ENCODE measurements at places on chromosomes 7 and 10.

- DNase-seq: no peak
These were observed 110.7 kb downstream of the ICA1 start for GRCh38 chr7:8151161-8151725.

GRCh38 chr7:391961-392524 is 102.1 kb downstream of the FOXL3 start:
- DNase-seq: peak; percentile 6

GRCh38 chr7:31875424-31875823 is 188.4 kb downstream of the PPP1R17 start:
- no peak for DNase-seq

DNA sequence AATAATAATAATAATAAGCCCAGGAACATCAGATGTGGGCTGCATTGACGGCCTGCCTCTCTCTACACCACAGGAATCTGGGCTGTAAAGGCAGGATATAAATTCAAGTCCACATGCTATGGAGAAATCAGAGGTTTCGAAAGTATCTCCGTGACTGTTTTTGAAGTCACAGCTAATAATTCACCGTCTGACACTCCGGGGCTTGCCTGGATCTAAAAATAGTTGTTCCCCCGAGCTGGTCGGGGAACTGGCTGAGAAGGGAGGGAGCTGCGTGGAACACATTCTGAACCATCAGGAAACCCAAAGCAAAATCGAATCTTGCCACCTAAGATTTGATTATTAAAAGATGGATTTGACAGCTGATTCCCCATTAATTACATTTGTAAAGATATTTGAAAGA is 35.4 kb downstream of the KLF6 start:
- no peak for DNase-seq

DNA sequence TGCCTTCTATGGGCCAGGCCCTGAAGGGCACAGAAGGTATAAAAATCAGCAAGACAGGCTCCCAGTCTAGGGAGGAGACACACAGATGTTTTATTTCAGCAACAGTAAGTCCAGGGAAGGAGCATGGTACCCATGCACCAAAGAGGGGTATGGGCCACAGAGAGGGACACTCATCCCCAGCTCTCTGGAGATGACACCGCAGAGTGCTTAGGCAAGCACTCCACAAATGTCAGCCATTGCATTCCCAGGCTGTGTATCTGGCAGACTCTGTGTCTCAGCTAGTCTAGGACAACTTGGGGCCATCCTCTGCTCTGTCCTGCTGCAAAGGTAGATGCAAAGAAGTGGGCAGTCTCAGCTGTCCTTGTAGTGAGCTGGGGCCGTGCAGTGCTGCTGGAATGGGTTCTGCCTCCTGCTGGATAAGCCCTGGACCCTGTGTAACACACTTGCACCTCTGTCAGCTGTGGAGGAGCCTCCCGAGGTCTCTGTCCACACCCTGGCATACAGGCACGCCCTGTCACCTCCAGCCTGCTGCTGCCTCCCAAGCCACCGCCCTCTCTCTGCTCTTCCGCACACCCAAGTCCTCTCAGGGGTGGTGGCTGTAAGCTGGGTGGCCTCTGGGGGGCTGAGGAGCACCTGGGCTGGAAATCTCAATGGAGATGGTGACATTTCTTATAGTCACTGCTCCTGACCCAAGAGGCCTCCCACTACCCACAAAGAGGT is 57.6 kb downstream of the VOPP1 start:
- DNase-seq: no peak

DNA sequence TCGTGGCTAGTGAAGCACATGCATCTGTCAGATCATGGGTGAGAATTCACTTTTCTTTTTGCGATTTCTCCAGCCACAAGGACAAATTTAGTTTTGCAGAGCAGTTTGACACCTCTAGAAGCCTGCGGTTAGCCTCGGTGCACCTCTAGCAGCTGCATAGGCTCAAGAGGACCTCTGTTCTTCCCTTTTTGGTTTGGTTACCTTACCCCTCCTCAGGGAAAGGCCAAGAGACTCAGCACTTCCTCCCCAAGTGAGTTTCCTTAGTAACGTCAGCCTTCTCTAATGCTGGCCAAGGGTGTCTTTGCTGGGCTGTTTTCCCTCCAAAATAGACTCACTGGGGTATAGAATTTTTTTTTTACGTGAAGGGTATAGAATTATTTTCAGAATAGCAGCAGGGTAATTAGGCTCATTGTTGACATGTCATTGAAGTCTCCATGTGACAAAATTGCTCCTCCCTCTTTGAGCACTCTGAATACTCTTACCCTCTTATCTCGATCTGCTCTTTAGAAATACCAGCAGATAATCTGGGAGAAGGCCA is 97.8 kb downstream of the AUTS2 start:
- no peak for DNase-seq

DNA sequence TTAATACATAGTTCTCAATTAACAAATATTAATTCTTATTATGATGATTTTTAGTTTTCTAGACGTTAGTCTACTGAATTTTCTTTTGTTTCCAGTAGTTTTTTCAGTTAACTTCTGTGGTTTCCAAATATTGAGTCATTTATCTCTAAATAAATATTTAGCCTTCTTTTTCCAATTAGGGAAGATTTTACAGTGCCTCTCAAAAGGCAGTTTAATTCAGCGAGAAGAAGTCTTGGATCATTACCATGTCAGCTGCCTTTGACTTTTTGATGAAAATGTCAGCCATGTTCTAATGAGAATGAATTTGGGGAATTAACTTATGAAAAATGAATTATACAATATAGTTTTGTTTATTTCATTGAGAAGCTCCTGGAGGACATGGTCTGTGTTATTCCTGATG is 90.0 kb downstream of the CDK14 start:
- DNase-seq: no peak

DNA sequence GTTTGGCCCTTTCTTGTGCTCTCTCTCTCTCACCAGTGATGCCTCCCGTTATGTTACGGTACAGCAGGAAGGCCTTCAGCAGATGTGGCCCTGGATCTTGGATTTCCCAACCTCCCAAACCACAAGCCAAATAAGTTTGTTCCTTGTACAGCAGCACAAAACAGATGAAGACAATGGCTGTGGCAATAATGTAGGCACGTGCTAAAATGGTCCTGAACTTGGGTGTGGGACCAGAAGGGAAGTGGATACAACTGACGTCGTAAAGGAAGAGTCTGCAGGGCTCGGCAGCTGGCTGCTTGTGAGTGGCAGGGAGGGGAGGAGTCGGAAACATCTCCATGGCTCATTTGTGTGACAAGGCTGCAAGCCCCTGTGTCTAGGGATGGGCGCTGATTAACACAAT is 26.8 kb downstream of the PROSER2 start:
- no peak for DNase-seq

DNA sequence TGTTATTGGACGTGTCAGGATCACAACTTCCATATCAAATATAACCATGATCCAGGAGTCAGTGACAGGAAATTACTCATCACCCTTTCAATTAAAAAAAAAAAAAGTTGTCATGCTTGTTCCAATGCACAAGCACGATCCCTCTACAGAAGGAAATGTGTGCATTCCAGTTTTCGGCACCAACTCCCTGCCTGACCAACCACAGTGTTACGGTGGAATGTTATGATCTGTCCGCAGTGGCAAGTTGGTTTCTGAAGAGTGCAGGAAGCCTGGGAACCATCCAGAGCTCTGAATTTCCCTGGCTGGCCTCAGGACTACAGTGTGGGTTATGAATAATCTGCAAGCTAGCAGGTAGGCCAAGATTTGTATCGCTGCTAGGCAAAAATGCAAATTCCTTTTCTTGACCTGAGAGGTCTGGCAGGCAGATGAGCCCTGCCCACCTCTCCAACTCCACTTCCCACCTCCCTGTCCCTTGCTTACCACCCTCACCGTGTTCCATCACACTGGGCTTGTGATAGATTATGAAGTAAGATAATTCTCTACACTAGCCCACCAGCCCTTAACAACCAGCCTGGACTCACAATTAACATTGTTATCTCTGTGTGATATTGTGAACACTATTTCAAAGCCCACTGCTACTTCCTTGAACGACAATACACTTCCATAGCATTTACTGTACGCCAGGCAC is 20.4 kb downstream of the FRMPD2 start:
- DNase-seq: no peak

GRCh38 chr10:118445535-118445934 is 103.4 kb upstream of the FAM204A start:
- no peak for DNase-seq

GRCh38 chr7:106050002-106050745 is 61.9 kb downstream of the SYPL1 start:
- no peak for DNase-seq

DNA sequence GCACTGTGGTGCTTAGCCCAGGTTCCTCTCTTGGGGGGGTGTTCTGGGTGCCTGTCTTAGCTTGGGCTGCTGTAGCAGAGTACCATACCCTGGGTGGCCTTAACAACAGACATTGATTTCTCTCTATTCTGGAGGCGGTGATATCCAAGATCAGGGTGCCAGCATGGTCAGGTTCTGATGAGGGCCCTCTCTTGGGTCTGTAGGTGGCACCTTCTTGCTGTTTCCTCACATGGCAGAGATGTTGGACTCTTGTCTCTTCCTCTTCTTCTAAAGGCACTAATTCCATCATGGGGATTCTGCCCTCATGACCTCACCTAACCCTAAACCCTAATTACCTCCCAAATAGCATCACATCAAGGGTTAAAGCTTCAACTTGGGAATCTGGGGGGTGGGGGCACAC is 19.9 kb upstream of the CRHR2 start:
- no peak for DNase-seq

- no peak for DNase-seq
These were observed 421.9 kb downstream of the DNAJB6 start for GRCh38 chr7:157758468-157759245.

DNA sequence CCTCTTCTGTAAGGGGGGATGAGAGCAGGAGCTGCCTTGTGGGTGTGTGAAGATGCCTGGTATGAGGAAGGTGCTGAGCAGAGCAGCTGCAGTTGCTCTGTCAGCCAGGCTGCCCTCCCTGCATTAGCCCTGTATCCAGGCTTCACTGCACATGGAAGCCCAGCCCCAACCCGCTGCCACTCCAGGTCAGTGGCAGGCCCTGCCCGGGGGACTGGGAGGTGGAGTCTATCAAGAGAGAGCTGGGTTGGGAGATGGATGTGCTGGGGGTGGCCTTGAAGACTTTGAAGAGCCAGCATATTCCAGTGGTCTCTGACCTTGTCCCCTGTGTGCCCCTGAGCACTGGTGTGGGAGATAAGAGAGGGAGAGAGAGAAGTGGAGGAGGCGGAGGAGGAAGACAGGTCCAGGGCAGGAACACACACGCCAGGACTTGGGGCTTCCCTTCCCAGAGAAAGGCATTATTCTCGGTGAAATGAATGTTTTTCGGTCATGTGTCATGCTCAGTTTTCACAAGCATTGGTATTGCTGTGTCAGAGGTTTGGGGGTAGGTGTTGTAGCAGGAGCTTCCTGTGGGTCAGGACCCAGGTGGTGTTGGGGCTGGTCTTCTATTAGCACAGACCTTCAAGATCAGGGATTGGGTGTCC is 2.6 kb downstream of the PPIF start:
- DNase-seq: no peak

DNA sequence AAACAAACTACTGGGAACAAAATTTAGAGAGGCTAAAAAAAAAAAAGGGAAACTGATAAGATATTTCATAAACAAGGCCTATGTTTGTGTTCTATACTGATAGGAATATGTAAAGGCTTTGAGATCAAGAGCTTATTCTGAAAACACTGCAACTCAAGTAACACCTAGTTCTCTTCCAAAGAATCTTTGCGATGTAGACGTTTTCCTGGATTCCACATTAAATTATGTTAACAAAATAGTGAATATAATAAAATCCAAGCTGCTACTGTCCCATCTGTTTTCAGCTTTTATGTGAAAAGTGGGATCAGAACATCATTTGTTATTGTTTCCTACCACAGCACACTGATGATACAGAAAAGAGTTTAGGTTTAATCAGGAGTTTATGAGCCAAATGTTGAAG is 53.0 kb upstream of the RNF148 start:
- DNase-seq: no peak

GRCh38 chr7:43754596-43754995 is 3.9 kb upstream of the BLVRA start:
- DNase-seq: no peak

DNA sequence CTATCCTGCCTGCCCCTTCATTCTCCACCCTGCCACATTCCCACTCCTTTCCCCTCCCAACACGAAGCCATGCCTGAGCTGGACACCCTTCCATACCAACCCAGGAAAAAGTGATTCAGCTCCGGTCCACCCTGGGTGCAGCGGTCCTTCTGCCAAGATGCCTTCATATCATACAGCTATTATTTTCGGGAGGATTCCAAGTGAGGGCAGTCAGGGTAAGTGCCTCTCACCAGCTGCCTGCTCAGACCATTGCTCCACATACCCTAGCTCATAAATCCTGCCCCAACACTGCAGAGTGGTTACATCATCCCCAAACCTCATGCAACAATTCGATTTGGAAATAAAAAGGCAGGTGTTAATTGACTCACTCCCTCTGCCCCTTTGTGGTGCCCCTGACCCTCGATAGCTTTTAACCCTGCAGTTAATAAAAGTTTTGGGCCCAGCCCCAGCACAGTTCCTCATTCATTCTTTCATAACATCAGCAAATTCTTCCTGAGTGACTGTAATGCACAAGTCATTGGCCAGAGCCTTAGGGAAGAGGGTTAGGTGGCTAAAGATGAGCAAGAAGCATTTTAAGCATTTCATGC is 42.6 kb downstream of the ZNF503 start:
- DNase-seq: no peak

DNA sequence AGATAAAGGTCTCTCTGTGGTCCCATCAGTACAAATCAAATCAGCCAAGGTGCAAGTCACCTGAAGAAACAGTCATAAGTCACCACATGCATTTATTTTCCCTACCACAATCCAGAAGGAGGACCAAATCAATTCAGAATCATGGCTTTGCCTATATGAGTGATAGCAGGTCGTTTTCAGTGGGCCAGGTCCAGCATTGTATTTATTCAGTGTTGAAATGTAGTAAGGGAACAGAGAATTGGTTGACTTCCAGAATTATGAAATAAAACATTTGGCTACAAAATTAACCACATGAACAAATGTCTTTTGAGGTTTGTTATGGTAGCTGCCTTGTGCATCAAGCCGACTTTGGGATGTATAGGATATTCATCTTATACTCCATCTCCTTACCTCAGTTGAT is 88.4 kb downstream of the POLR1F start:
- DNase-seq: no peak

DNA sequence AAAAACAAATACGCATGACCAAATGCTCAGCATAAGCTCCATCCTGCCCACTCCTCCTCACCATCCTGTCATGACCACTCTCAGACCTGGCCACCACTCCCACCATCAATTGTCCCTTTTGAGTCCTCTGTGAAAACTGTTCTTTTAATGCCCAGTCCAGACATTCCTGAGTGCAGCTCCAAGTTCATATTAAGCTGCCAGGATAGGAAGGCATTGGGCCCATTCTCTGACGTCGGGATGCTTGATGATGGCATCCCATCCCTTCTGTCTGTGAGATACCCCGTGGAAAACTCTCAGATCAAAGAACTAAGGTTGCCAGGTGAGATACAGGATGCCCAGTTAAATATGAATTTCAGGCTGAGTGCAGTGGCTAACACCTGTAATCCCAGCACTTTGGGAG is 89.9 kb upstream of the KIF5B start:
- no peak for DNase-seq

- no peak for DNase-seq
These were observed 201.7 kb upstream of the KLF14 start for GRCh38 chr7:130935564-130936157.

GRCh38 chr10:90588222-90588621 is 269.6 kb downstream of the HTR7 start:
- DNase-seq: no peak

Data from iPS-NIHi11 (cell line).